GM04503 (cell line): ENCODE measurements at places on chromosomes 3 and 15.

DNA sequence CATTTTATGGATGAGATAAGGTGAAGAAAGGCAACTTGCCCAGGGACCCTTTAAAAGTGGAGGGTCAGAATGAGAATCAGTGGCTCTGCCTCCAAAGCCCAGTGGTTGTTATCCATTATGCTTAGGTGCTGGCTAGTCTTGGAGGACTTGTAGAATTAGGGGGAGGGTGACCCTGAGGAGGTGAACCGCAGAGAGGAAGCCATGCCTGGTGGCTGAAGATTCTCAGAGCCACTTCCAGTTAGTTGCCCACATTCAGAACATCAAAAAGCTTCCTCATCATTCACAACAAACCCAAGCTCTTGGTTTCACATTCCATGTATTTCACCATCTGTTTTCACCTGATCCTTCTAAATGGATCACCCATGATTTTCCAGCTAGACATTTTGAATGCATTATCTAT, 11.2 kb downstream of the EBLN2 start:
- DNase-seq: no peak

DNA sequence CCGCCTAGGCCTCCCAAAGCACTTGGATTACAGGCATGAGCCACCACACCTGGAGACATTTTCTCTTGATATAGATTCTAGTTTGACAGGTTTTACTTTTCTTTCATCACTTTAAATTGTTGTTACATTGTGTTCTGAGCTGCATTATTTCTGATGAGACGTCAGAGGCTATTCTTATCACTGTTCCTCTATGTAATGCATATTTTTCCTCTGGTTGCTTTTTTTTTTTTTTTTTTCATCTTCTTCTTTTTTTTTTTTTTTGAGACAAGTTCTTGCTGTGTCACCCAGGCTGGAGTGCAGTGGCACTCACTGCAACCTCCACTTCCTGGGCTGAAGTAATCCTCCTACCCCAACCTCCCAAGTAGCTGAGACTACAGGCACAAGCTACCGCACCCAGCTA, 41.2 kb downstream of the TRA2B start:
- DNase-seq: no peak

- DNase-seq: no peak
Observed at GRCh38 chr3:189460511-189460910, 170.7 kb upstream of the TP63 start.

DNA sequence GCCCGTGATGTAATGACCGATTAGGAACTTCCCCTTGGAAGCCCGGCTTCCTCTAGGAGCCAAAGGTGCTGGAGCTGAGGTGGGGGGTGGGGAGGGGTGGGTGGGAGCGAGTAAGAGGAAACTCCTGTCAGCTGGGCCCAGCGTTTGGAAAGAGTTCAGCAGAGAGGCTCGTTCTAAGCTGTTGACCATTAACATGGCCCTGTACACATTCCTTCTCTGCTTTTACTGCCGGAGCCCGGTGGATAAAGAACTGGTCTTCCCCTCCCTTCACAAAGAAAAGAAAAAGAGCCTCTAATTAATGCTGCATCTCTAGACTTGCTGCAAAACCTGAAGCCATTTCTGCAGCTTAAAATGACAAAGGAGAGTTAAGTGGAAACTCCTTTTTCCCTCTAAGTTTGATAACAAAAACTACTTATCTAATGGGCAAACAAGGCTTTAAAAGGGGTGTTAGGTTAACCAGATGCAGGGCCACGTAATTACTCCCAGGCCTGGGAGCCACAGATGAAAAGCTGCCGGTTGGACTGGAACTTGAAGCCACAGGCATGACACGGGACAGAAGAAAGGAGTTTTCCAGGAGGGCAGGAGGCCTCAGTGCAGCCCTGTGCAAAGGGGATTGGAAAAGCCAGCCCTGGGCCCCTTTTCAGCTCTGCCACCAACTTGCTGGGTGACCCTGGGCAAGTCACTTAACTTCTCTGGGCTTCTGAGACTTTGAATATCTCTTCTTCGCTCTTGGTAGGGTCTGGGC, 71.3 kb downstream of the SMAD6 start:
- DNase-seq: no peak

DNA sequence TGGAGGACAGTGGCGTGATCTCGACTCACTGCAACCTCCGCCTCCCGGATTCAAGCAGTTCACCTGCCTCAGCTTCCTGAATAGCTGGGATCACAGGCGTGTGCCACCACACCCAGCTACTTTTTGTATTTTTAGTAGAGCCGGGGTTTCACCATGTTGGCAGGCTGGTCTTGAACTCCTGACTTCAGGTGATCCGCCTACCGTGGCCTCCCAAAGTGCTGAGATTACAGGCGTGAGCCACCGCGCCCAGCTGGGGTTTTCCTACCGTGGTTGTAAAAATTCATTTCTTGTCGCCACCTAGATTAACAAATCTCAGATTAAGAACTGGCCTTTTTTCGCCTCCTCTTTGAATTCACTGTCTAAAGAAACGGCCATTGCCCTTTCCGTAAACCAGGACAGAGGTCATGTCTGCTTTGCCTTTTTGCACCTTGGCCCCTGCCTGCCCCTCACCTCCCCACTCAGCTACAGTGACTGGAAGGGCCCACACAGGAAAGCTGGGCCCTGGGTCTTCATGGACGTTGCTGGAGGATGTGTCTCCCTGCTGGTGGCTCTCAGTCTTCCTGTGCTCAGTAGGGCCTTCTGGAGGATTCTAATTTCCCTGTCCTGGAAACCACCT, 17.2 kb downstream of the ZNF710 start:
- DNase-seq: no peak

DNA sequence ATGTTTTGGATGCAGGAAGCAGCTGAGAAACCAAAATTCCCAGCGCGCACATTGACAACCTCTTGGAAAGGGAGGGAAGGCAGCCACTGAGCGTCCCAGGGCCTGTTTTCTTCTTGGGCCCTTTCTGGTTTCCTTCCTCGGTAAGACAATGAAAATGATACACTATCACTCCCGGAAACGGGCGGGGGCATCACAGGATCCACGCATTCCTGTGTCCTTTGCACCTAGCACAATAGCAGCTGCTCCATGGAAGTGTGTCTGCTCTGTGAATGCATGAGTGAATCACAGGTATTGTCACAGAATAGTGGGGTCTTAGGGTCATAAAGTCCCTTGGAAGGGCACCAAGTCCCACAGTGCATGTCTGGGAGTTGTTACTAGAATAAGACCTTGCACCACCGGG, 6.3 kb upstream of the ITPKA start:
- no peak for DNase-seq

DNA sequence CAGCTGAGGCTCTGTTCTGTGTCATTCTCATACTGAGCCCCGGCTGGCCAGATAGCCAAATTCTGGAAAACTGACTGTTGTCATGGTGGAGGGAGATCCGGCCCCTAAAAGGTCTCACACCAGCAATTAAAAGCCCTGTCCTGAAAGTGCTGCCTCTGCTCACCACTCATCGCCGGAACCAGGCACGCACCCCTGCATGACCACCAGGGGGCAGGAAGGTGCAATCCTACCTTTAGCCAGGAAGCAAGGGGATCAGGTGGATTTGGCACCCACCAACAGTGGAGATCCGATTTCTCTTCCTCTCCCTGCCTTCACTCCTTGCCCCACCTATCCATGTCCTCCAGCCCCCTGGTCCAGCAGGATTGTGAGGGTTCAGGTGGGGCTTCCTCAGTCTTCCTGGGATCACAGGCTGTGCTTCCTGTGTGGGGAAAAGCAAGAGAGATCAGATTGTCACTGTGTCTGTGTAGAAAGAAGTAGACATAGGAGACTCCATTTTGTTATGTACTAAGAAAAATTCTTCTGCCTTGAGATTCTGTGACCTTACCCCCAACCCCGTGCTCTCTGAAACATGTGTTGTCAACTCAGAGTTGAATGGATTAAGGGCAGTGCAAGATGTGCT, 16.1 kb upstream of the CACNA2D2 start:
- DNase-seq: no peak

DNA sequence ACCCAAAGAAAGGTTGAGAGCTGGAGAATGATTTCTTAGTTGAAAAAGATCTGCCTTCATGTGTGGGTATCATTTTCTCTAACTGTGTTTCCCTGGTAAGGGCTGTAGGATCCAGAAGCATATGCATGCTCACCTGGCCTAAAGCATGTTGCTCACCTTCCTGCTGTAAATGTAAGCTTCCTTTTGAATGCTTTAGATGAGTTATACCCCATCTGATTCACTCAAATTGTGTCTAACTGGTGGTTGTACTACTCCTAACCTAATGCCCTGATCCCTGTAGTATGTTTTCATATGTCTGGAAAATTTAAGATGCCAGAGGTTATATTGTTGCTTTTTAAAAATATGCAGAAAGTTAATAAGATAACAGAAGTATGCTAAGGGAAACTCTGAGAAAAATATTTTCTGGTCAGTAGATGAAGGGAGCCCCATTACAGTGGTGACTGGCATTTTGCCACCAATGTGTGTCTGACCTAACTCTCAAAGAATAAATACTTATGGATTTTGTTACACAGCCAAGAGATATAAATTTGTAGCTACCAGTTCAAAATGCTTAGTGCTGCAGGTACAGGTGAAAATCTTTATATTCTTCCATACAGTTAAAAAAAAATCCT, 7.7 kb downstream of the FILIP1L start:
- DNase-seq: no peak

GRCh38 chr3:50289130-50289529, 3.1 kb downstream of the IFRD2 start:
- DNase-seq: no peak

GRCh38 chr3:46812237-46812791, 50.9 kb downstream of the MYL3 start:
- DNase-seq: no peak

DNA sequence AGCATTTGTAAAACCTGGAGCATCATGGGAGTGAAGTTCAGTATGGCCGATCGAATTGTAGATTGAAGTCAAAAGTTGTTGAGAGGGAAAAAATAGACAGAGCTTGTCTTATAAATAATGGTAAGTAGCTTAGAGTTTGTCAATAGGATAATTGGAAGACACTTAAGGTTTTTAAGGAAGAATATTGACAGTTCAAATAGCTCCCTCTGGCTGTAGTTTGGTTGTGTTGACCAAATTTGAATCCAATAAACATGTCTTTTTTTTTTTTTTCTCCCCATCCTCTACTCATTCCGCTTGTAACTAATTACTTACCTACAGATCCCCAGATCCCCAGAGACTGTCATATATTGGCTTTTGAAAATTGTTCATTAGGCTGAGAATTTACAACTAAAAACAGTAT, 677.0 kb downstream of the AGBL1 start:
- DNase-seq: no peak

DNA sequence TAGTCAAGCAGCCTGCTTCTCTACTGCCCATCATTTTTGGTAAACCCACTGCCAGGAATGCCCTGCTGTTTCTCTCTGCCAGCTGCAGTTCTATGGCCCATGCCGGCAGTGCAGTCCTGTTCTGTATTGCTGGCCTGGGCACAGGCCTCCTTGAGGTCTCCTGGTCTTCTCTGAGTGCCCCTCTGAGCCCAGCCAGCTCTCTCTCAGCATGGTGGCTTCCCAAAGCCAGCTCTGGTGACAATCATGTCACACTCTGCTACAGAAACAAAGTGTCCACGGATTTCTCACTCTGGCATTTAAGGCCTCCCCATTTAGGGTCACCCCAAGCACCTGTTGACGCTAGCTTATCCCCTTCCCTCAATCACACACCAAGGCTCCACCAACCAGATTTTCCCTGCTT, 24.5 kb downstream of the SRPRB start:
- no peak for DNase-seq

- DNase-seq: no peak
Observed at GRCh38 chr3:95894820-95895219, 919.6 kb upstream of the EPHA6 start.

- no peak for DNase-seq
Observed at GRCh38 chr3:177251755-177252154, 54.5 kb upstream of the TBL1XR1 start.

- DNase-seq: no peak
Observed at GRCh38 chr3:126476166-126477060, 722 bp upstream of the ZXDC start.

DNA sequence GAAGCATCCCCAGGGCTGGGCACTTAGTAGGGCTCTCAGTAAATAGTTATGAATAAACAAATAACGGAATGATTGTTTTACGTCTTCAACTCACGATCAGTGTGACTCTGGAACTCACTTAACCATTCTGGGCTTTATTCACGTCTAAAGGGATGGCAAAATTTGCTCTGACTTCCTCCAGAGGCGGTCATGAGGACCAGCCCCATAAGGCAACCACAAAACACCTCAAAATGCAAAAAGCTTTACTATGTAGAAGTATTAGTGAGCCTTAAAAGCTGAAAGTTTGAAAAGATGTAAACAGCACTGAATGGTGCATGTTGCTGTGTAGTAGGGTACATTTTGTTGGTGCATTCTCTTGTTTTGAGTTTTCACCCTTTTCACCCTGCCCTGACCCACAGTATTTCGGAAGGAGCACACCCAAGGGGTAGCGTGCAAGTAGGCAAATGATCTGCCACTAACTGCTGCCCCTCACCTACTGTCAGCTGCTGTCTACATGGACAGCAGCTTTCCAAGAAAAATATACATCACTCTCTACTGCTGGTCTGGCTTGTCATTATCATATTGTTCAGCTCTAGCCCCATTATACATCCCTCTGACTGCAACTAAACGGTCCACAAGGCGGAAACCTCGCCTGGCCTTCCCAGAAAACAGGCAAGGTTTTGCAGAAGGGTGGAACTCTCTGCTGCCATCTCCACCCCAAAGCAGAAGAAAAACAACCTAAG, 308.5 kb upstream of the PROK2 start:
- no peak for DNase-seq

DNA sequence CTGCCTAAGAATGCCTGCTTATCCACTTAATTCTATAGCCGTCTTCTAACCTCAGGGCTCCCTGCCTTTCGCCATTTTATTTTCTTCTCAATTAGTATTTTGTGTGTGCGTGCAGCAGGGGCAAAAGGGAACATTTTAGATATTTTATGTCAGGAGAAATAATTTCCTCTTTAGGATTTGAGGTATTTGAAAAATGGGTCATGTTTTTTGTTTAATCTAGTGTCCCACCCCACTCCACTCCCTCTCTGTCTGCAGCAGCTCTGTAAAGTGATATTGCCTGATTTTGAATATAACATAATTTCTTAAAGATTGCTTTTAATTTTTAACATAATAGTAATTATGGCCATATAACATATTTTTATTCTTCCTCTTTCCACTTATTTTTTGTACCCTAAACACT, 593.2 kb upstream of the DPPA4 start:
- DNase-seq: no peak

DNA sequence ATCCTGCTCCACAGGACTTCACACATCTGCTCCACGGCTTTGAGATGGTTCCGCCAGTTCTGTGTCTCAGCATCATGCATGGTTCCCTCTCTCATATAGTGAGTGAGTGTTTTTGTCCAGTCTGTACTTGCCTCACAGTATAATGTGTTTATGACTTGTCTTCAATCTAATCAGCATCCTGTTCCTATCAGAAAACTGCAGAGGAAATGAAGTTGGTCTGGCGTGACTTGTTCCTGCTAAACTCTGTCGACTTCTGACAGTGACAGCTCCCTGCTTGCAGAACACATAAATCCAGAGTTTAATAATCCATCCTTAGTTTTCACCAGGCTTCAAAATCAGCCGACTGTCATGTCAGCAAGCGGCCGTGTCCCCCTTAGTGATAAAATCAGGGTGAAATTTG, 222.3 kb downstream of the SLCO3A1 start:
- DNase-seq: no peak
